ENCODE measurements at places on chromosomes 3 and 15.

GRCh38 chr15:100092034-100092433 is 249.7 kb downstream of the ADAMTS17 start:
- DNase-seq: no peak

DNA sequence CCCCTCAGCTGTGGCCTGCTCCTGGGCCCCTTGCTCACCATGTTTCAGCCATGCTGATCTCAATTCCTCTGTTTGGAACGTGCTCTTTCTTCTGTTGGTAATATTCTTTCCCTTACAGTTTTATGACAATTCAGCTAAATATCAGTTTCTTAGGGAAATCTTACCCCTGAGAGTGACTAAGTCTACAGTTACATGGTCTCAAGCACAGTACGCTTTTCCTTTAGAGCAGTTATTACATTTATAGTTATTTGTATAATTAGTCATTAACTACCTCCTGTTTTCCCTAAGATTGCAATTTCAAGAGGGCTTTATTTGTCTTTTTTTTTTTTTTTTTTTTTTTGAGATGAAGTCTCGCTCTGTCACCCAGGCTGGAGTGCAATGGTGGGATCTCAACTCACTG is 23.5 kb downstream of the C3orf62 start:
- DNase-seq: no peak

GRCh38 chr15:90271459-90272166 is 6.1 kb downstream of the NGRN start:
- DNase-seq: no peak

DNA sequence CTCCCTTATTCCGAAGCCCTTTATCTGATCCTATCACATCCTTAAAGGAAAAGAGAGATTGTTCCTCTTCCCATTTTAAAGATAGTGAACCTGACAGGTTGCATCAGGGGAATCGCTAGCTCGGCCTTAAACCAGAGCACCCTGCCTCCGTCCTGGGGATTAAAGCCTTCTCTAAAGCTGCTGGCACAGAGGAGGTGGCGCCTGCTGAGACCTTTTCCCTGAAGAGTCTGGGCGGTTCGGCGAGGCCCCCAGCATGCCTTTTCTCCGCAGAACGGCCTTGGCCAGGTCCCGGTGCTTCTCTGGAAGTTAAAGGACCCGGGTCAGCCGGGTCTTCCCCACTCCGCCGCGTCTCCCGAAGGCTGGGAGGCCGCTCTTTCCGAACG is 593 bp downstream of the FAM219B start:
- DNase-seq: no peak

- no peak for DNase-seq
These were observed 98.3 kb downstream of the HERC1 start for GRCh38 chr15:63735449-63735848.

- no peak for DNase-seq
These were observed 63.7 kb downstream of the ATP13A4 start for GRCh38 chr3:193491026-193491425.
